ENCODE measurements at places on chromosomes 2 and 18.
A peak's percentile ranks its signal among the peaks of the same experiment; 100 is the strongest.

GRCh38 chr2:33137331-33137730 lies 190.6 kb downstream of the LTBP1 start:
- no peak for DNase-seq

GRCh38 chr18:44503854-44504253 lies 176.8 kb upstream of the SETBP1 start:
- no peak for DNase-seq

DNA sequence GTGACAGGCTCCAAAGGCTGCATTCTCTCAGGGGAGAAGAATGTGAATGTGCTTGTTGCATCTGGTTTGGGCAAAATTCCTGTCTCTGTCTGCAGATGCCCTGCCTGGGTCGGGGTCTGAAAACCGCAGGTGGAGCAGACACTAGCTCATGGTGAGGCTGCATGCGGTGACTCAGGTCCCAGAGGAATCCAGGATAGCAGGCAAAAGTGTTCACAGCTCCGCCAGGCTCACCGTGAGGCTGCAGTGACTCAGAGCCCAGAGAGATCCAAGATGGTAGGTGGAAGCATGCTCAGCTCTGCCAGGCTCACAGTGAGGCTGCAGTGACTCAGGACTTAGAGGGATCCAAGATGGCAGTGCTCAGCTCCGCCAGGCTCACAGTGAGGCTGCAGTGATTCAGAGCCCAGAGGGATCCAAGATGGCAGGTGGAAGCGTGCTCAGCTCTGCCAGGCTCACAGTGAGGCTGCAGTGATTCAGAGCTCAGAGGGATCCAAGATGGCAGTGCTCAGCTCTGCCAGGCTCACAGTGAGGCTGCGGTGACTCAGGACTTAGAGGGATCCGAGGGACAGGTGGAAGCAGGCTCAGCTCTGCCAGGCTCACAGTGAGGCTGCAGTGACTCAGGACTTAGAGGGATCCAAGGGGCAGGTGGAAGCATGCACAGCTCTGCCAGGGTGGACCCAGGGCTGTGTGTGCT lies 200.5 kb downstream of the ACKR3 start:
- DNase-seq, result no peak

GRCh38 chr2:239143858-239144712 lies 256.7 kb downstream of the HDAC4 start:
- peak; percentile 49 for DNase-seq

DNA sequence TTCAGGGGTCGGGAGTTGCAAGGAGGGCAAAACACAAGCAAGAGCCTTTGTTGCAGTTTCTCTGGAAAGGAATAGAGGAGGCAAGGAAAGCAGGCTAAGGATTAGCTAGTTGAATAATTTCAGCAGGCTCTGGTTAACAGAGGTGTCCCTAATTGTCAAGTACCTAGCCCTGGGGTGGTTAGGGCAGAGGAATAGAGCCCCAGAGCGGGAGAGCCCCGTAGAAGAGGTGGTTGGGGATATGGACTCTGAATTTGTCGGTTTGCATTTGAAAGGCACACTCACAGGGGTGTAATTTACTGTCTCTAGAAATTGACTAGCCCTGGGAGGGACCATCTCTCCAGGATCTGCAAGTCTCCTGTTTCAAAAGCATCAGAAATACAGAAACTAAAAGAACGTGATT lies 1030.2 kb downstream of the TMEM182 start:
- DNase-seq, result no peak

GRCh38 chr18:48290162-48290926 lies 118.8 kb downstream of the ZBTB7C start:
- no peak for DNase-seq
